Cortex of kidney (tissue), 1 donor: ENCODE measurements at places on chromosomes 16 and 17.

DNA sequence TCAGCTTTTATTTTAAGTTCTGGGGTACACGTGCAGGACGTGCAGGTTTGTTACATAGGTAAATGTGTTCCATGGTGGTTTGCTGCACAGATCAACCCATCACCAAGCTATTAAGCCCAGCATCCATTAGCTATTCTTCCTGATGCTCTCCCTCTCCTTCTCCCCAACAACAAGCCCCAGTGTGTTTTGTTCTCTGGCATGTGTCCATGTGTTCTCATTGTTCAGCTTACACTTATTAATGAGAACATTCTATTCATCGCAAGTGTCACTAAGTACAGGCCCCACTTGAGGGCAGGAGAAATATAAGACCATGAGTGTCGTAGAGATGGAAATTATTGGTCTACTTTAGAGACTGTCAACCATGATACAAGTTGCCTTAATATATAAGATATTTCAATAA, 615.1 kb downstream of the CDH8 start:
- DNase-seq: no peak

DNA sequence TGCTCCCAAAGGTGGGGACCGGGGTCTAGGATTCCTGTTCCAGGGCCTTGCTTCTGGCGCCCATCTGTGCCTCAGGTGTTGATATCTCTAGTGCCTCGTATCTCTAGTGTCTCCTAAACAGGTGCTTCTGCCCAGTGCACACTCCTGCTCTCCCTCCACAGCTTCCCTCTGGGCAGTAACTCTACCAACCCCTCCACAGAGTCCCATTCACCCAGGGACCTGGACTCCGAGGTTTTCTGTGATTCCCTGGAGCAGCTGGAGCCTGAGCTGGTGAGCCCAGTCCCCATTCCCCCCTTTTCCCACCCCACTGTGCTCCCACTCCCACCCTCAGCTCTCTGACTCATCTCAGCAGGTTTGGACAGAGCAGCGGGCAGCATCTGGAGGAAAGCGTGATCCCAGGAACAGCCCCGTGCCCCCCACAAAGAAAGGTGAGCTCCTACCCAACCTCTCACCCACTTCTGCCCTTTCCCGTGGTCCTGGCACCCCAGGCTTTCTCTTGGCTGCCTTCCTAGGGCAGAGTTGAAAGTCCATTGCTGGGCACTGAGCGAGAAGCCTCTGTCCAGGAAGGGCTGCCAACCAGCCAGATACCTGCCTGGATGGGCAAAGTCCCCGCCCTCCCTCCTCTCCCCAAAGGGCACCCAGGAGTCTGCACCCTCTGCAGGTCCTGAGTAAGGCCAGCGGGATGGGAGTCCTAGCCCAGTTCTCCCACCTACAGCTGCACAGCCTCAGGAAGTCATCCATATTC, 2.2 kb downstream of the ACBD4 start:
- DNase-seq: no peak

GRCh38 chr17:202501-202951, 21.1 kb upstream of the DOC2B start:
- no peak for DNase-seq

- DNase-seq: no peak
Observed at GRCh38 chr16:1045993-1046911, 26.3 kb upstream of the SSTR5 start.

DNA sequence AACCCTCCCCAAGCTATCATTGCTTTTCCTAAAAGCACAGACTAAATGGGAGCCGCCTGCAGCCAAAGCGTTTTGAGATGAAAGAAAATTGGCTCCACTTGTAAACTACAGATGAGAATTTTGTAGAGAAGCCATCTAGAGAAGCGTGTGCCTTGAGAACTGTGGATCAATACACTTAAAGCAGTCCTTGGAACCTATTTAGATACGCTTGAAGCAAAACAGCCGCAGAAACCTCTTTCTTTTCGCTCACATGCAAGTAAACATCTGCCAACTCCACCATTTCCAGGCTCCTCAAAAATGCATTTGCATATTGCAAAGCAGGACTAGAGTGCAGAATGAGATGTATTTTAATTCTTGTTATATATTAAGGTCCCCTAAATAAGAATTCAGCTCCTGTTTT, 13.1 kb downstream of the KIAA0513 start:
- DNase-seq: no peak

- no peak for DNase-seq
Observed at GRCh38 chr17:12734926-12735325, 54.4 kb upstream of the ARHGAP44 start.

- DNase-seq: no peak
Observed at GRCh38 chr17:320139-320538, 32.5 kb downstream of the RPH3AL start.

GRCh38 chr16:80938004-80938878, 68.4 kb downstream of the CMC2 start:
- DNase-seq: no peak
